B cell (primary cell): ENCODE measurements at places on chromosomes 12 and 14. TPM values are rescaled to one million over a fixed set of nuclear protein-coding genes. Genes with fewer than 3 reads are reported as not detected.

The LRRC43 gene
- polyA plus RNA-seq: not detected in 2 replicates

The NPFF gene
- polyA plus RNA-seq: 0.34 TPM in 1 of 2 replicates, not detected in the other

The SERPINA10 gene
- polyA plus RNA-seq: not detected in 2 replicates

The CMA1 gene
- not detected in 2 replicates for polyA plus RNA-seq

The FOXG1 gene
- polyA plus RNA-seq: not detected in 2 replicates

The AKAP3 gene
- polyA plus RNA-seq: 0.61 and 1.2 TPM in 2 replicates

The RD3L gene
- not detected in 2 replicates for polyA plus RNA-seq

The IL26 gene
- not detected in 2 replicates for polyA plus RNA-seq

The KLHDC2 gene
- 43.4 and 75.8 TPM in 2 replicates for polyA plus RNA-seq

The DNAI7 gene
- polyA plus RNA-seq: not detected in 2 replicates

The COPS7A gene
- 42.3 and 46.0 TPM in 2 replicates for polyA plus RNA-seq

The TPH2 gene
- not detected in 2 replicates for polyA plus RNA-seq

The BATF gene
- polyA plus RNA-seq: 11.1 and 12.8 TPM in 2 replicates

The KLC1 gene
- 102 and 123 TPM in 2 replicates for polyA plus RNA-seq

The WNT1 gene
- 0.26 and 0.55 TPM in 2 replicates for polyA plus RNA-seq

The MMP17 gene
- polyA plus RNA-seq: 140 and 176 TPM in 2 replicates

The PDE3A gene
- polyA plus RNA-seq: not detected in 2 replicates

The KLRB1 gene
- 0.12 and 0.53 TPM in 2 replicates for polyA plus RNA-seq

The LRTM2 gene
- polyA plus RNA-seq: not detected in 2 replicates

The DACT1 gene
- polyA plus RNA-seq: 0.14 and 3.5 TPM in 2 replicates

The CD4 gene
- 2.1 and 2.2 TPM in 2 replicates for polyA plus RNA-seq

The RPGRIP1 gene
- 0.22 and 0.39 TPM in 2 replicates for polyA plus RNA-seq

The SLC17A8 gene
- polyA plus RNA-seq: not detected in 2 replicates

The ARF6 gene
- 95.6 and 96.6 TPM in 2 replicates for polyA plus RNA-seq

The MLF2 gene
- polyA plus RNA-seq: 190 and 205 TPM in 2 replicates

The PLEKHH1 gene
- 0.25 and 0.37 TPM in 2 replicates for polyA plus RNA-seq

The GZMH gene
- 0.75 and 2.0 TPM in 2 replicates for polyA plus RNA-seq

The SUSD6 gene
- polyA plus RNA-seq: 62.3 and 73.1 TPM in 2 replicates

The ABCC9 gene
- not detected in 2 replicates for polyA plus RNA-seq

The MANSC4 gene
- polyA plus RNA-seq: 0.25 TPM in 1 of 2 replicates, not detected in the other

The ACRBP gene
- 10.7 and 12.2 TPM in 2 replicates for polyA plus RNA-seq

The SLC39A5 gene
- polyA plus RNA-seq: 0.92 and 0.97 TPM in 2 replicates

The DGKA gene
- polyA plus RNA-seq: 269 and 302 TPM in 2 replicates

The DDX11 gene
- 39.8 and 90.2 TPM in 2 replicates for polyA plus RNA-seq

The ZC3H10 gene
- polyA plus RNA-seq: 3.3 and 4.7 TPM in 2 replicates
